Activated T-cell treated with anti-CD3 and anti-CD28 coated beads, Interleukin-2, amount 50 U/mL, for 72 hours (primary cell): ENCODE measurements at places on chromosomes 5 and 9.

- no peak for DNase-seq
Observed at GRCh38 chr9:133664173-133665050, 28.2 kb downstream of the DBH start.

GRCh38 chr9:38337706-38338264 is 54.7 kb upstream of the ALDH1B1 start:
- DNase-seq, result no peak

- no peak for DNase-seq
Observed at GRCh38 chr5:171598641-171599152, 179.2 kb downstream of the FGF18 start.

DNA sequence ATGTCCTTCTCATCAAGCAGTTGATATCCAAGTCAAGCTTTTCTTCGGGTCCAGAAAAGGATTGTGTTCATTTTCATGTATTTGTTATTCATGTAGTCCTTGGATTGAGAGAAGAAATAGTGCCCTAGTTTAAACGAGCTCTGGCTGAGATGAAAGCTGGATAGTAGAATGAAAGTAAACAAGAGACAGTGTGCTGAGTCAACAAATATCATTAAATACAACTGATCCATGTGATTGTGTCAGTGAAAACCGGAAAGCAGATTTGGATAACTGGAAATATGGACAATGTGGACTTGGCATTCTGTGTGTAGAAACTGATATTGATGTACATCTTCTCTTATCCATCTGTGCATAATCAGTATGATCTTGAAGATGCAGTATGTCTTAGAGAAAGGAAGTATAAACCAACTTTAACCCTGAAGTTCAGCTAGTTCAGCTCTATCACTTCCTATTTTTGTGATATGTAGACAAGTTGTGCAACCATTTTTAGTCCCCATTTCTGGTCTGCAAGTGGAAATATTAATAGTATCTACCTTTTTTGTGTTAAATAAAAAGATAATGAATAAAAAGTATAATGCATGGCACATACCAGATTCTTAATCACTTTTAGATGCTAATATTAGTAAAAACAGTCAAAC is 4.4 kb downstream of the MUSK start:
- no peak for DNase-seq

DNA sequence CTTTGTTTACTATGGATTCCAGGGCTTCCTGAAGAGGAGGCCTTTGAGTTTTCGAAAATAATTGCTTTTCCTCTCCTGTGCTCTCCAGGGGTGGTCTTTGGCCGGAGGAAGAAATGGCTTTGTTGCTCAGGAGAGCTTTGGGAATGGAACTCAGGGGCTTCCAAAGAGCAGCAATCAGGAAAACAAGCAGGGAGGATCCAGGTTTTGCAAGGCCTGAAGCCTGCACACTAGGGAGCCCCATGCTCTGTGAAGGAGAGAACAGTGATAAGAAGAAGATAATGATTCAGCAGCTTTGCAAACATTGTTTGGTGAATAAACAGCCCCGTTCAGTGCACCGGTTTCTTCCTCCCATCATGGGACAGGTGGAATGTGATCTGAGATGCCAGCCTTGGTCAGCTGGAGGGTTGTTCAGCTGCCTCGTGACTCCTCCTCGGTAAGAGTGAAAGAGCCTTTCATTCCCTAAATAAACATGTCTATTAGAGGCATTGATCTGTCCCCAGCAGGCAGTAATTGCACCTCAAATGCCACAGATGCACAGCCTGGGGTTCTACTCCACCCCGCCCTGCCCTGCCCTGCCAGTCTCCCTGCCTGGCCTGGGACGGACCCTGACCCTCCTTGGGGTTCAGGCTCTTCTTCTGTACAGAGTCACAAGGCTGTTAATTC is 11.5 kb upstream of the ALDH1B1 start:
- DNase-seq, result no peak

- DNase-seq, result peak; percentile 80
Observed at GRCh38 chr9:72526901-72527800, 5.7 kb downstream of the TMC1 start.

GRCh38 chr5:33075731-33076130 is 364.6 kb downstream of the NPR3 start:
- DNase-seq, result no peak

DNA sequence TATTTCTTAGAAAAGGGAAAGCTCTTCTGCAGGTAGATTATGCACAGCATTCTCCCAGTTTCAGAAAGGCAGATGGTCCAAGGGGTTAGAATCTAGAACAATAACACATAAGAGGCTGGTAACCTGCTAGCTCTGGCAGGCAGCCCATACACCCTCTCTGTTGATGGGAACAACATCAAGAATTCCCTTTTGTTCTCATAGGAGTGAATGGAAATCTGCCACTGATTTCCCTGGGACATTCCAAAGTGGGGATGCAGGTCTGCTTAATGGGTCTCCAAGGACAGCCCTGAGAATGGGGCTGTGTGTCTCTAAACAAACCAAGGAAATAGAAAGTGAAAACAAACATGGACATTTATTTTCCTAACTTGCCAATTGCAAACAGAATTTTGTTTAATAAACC is 456.8 kb downstream of the EBF1 start:
- DNase-seq, result no peak

- no peak for DNase-seq
Observed at GRCh38 chr9:31355965-31356364, 1028.5 kb upstream of the ACO1 start.

- DNase-seq, result no peak
Observed at GRCh38 chr9:135802876-135803419, 101.0 kb downstream of the KCNT1 start.

DNA sequence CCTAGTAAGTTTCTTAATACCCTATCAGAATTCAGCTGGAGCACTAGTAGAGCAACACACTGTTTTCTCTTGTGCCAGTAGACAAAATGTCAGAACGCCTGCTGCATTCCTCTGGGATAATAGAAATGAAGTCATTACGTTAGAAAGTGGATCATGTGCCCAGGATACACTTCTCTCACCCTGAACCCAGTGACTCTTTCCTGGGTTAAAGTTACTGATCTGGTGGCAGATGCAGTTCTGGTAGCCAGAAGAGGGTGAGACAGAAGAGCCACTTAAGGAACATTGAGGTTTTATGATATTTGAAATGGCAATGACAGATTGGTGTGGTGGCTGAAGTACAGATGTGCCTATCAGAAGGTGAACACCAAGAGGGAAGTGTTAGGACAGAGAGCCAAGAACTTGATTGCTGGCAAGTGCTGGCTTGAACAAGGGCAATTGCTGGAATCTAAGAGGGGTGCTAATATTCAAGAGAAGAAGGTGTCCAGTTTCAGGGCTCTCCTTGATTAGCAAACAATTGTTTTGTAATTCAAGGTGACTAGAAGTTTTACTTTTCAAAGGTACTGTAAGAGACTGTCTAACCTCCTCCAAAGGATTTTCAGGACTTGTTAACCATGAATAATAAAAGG is 93.7 kb upstream of the ERBIN start:
- no peak for DNase-seq

DNA sequence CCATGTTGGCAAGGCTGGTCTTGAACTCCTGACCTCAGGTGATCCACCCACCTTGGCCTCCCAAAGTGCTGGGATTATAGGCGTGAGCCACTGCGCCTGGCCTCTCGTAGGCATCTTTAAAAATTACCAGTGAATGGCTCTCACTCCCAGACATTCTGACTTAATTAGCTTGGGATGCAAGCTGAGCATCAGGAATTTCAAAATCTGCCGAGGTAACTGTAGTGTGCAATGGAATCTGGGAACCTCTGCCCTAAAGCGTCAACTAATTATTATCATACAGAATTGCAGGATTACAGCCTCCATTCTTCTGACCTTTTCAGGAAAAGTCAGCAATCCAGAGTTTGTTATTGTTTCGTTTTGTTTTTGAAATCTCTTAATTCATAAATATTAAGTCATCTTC is 213.4 kb upstream of the DMAC1 start:
- no peak for DNase-seq

DNA sequence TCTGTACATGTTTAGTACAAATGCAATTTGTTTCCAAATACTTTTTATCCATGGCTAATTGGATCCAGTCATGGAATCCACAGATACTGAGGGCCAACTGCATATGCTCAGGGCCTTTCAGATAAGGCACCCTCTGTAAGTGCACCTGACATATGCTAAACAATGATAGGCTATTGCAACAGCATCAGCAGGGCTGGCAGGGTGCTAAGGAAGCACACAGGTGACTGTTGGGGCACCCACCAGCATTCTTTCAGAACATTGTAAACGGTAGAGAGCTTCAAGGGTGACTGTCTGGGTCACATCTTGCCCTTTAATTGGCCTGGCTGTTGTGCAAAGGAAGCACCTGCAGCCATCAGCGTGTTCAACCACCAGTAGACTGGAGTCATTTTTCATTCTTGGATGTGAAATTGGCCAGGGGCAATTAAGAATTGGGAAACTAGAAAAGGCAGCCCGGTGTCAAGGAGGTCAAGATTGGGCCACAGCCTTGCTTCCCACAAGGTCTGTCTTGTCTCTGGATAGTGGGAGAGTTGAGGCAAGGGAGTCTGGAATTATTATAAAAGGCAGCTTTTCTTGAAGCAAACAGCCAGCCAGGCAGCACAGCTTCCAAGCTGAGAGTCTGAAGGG is 129.3 kb upstream of the RAI14 start:
- DNase-seq, result no peak

DNA sequence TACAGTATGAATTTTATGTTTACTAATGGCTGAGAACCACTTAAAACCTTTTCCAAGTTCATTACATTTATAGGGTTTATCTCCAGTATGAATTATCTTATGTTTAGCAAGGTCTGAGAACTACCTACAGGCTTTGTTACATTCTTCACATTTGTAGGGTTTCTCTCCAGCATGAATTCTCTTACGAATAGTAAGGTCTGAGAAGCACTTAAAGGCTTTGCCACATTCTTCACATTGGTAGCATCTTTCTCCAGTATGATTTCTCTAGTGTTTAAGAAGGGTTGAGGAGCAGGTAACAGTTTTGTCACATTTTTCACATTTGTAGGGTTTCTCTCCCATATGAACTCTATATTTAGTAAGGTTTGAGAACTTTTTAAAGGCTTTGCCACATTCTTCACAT is 1127.4 kb downstream of the EFNA5 start:
- DNase-seq, result no peak

- DNase-seq, result peak; percentile 37
Observed at GRCh38 chr9:112378328-112379176, 1.4 kb upstream of the HSDL2 start.

- no peak for DNase-seq
Observed at GRCh38 chr5:163401271-163401670, 36.1 kb upstream of the CCNG1 start.

DNA sequence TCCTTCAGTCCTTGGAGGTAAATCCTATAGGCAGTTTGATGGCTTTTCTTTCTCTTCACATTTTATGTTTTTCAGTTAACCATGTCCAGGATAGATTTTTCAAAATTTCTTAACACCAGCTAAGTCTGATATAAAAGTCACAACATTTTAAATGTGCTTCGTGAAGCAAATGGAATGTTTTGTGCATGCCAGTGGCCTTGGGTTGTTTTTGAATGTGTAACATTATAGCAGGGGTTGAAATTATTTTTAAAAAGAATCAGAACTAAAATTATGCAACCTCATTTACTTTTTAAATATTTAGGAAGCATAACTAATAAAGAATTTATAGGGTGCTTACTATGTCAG is 201.1 kb downstream of the ARHGEF28 start:
- no peak for DNase-seq

DNA sequence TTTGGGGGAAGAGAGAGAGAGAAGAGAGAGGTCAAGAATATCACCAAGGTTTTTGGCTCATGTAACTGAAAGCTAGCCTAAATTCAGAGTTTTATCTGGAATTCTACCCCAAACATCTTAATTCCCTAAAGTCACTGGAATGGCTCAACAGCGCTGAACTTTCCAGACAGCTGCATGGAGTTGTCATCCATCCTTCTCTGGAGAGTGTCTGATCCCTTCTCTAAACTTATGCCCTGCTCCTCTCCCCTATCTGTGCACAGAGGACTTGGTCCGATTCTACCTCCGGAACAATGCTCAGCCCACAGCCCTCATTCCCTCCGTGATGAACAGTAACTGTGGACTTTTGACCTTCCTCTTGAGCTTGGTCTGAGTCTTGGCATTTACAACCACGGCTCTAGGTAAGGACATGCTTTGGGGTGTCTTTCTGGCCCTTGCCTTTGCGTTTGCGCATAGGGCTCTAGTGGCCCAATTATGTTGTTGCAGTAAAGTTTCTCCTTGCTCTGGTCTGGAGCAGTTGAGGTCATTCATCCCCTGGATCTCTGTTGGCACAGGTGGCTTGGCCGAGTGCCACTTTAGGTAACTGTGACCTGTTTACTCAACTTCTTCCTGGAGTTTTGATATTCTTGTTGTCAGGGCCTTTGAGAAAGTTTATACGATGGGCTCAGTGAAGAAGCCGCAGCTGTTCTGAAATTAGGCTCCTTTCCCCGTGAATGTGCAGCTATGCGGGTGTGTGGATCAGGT is 18.3 kb upstream of the CD180 start:
- no peak for DNase-seq

DNA sequence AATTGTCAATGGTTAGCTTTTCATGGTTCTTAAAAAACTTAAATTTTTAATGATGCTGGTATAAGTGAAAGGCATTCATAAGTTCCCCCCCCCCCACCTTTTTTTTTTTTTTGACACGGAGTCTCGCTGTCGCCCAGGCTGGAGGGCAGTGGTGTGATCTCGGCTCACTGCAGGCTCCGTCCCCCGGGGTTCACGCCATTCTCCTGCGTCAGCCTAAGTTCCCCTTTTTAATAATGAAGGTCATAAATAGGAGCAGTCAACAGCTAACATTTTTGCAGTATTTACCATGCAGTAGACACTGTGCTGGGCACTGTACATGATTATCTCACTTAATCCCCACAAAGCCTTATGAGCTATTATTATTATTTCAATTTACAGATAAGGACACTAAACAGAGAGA is 556.3 kb downstream of the PDE4D start:
- DNase-seq, result no peak

DNA sequence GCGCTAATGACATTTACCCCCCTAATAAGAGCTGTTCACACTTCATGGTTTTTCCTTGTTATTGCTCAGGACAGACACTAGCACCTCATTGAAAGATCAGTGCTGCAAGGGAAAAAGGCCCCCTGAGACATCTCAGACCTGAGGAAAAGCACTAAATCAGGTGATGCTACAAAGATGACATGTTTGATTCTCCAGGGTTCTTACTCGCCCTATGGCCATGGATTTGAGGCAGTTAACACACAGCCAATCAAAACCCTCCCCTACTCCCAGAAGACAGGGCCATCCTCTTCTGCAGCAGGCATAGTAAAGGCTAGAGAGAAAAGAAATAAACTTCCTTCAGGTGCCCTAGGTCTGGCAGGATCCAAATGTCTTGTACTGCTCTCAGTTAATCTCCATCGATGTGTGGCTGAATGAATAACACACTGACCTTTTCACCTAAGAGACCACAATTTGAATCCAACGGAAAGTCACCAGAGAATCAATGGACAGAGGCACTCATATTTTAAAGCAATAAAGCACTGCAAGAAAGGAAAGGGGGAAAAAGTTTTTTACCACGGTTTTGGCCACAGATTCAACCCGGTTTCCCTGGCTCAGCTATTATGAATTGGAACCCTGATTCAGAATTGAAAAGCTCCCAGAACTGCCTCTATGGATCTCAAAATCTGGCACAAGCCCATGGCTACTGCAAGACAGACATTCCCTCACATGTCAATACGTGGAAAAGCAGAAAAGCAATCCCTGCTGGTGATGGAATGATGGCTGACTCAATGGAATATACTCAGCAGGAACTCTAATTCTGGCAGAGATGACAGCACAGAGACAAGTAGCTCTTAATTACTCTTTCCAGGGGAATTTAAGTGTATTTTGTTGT is 329.5 kb downstream of the BNC2 start:
- DNase-seq, result no peak

- DNase-seq, result no peak
Observed at GRCh38 chr9:82332018-82332773, 343.6 kb downstream of the SPATA31D1 start.
